ENCODE measurements at places on chromosomes 16 and 17.

DNA sequence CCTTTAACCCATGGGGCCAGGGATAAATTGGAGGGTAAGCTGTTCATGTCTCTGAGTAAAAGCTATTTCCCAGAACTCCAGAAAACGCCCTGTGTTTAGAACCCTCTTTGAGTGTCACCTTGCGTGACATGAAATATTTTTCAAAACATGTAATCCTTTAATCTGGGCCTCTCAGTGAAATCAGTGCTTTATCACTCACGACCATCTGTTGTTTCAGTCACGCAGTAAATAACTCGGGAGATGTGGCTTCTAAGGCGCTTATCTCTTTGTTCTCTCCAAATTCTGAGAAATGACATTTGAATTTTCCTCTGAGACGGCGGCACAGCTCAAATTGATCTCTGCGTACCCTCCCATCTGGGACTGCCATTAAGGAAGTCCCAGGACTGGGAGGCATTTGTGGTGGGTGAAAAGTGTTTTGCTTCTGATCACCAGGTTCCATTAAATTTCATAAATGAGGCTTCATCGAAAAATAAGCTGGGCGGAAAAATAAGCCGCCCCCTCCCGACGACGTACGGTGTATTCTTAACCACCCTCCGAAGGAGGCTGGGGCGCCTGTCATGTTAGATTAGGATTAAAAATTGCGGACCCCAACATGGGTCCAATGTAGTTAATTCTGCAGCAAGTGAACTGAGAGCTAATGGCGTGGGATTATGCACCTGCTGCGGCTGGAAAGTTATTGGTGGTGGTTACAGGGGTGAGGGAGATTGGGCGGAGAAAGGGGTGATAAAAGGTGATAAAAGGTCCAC is 12.7 kb downstream of the WFDC1 start:
- no peak for DNase-seq

GRCh38 chr17:45013021-45013997 is 38.1 kb downstream of the DCAKD start:
- no peak for DNase-seq

DNA sequence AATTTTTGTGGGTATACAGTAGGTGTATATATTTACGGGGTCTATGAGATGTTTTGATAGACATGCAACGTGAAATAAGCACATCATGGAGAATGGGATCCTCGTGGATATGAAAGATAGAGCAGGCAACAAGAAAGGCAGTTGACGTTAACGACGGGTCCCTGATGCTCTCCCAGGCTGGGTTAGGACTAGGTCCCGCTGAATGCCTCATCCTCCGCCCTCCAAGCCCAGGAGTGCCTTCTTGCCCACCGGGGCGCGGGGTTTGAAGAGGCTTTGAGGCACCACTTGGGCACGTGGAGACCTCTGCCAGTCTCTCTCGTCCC is 9.5 kb upstream of the ZFP90 start:
- no peak for DNase-seq

GRCh38 chr16:46857368-46857945 is 26.5 kb upstream of the C16orf87 start:
- no peak for DNase-seq

DNA sequence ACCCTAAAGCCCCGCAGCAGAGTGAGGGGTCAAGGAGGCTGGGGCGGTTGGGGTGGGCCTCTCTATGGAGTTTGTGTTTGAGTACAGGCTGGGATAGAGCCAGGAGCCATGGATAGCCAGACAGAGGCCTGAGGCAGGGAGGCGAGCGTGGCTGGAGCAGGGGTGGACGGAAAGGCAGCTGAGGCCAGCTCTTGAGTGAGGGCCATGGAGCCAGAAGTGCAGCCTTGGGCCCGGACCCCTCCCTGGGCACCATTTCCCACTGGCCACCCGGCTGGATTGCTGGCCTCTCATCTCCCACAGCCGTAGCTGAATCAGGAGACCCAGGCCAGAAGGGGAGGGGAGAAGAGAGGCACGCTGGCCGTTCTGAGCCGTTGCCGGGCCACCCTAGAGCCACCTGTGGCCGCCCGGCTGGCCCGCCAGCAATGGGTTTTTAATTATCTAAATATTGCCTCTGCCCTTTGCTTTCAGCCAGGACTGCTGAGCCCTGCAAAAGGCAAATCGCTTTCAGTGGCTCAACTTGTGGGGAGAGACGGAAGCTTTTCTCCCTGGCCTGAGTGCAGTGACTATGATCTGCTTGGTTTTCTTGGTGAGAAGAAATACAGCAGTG is 75.2 kb upstream of the GSE1 start:
- DNase-seq = no peak

- DNase-seq = no peak
Observed at GRCh38 chr17:8644507-8644902, 14.0 kb upstream of the MYH10 start.

GRCh38 chr17:55639096-55639495 is 83.6 kb downstream of the TMEM100 start:
- no peak for DNase-seq

GRCh38 chr17:15268461-15268860 is 3.3 kb upstream of the PMP22 start:
- no peak for DNase-seq

DNA sequence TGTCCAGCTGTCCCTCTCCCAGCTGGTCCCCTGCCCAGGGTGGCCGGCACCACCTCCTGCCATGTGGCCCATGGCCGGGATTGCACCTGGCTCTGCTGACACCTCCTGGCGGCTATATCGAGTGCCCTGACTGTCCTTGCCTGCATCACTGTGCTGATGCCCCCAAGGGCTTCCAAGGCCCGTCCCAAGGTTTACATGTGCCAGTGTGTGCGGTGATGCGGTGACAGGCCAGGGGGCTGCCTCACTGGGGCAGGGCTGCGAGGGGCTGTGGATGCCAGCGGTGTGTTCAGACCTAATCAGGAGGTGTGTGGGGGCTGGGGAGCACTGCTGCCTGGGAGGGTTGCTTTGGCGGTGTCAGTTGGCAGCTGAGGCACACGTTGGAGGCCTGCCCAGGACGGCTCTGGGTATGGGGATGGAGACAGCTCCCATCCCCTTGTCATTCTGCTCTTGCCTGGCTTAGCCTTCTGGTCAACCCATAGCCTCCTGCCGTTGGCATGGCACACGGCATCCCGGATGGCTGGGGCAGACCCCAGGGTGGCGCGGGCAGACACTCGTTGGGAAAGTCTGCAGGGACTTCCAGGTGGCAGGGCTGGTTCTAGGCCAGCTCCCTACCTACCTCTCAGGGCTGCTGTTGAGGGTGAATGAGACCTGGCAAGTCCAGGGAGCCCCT is 5.5 kb downstream of the MAP2K3 start:
- DNase-seq = no peak

- DNase-seq = no peak
Observed at GRCh38 chr17:68776451-68776850, 175.3 kb upstream of the FAM20A start.

- peak; percentile 47 for DNase-seq
Observed at GRCh38 chr17:36940313-36941264, 3.3 kb downstream of the LHX1 start.

DNA sequence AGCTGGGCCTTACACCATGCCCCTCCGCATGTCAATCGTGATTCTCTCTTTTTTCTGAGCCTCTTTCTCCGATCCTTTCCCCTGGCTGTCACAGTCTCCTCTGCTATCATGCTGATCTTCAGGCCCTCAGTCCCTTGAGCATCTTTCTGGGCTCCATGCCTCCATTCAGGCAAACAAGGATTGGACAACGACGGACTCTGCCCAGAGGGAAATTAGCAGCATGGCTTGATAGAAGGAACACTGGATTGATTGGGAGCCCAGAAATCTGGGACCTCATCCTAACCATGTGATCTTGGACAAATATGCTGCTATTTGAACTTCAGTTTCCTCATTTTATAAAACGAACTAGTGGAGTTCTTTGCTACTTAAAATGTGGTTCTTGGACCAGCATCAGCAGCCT is 19.6 kb upstream of the PHF12 start:
- no peak for DNase-seq

- no peak for DNase-seq
Observed at GRCh38 chr17:59371416-59372100, 40.1 kb downstream of the YPEL2 start.

GRCh38 chr17:57343717-57344116 is 87.4 kb downstream of the MSI2 start:
- no peak for DNase-seq

GRCh38 chr17:16521070-16521727 is 29.2 kb upstream of the LRRC75A start:
- peak; percentile 80 for DNase-seq

- no peak for DNase-seq
Observed at GRCh38 chr16:74556375-74556922, 50.5 kb downstream of the GLG1 start.

GRCh38 chr17:34207572-34207971 is 47.5 kb upstream of the CCL2 start:
- no peak for DNase-seq

DNA sequence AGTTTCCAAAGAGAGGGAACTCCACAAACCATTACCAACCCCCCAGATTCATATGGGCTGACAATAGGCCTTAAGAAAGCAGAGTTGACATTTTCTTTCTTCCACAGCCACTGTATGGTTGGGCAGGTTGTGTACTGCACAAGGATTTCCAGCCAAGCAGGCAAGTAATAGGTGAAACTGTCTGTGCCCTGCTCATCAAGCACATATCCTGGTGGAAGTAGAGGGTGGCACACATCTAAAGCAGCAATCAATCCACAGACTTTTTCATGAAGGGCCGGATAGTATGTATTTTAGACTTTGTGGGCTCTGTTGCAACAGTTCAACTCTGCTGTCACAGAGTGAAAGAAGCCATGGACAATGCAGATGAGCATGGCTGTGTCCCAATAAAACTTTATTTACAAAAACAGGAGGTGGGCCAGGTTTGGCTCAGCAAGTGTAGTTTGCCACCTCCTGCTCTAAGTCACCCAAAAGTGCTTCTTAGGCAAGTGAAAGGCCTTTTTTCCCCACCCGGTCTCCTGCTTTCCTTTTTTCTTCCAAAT is 63.4 kb downstream of the SNX20 start:
- no peak for DNase-seq

- no peak for DNase-seq
Observed at GRCh38 chr17:79733692-79734070, 2.9 kb downstream of the ENPP7 start.

- DNase-seq = peak; percentile 19
Observed at GRCh38 chr16:10865991-10866966, 10.7 kb upstream of the CIITA start.

DNA sequence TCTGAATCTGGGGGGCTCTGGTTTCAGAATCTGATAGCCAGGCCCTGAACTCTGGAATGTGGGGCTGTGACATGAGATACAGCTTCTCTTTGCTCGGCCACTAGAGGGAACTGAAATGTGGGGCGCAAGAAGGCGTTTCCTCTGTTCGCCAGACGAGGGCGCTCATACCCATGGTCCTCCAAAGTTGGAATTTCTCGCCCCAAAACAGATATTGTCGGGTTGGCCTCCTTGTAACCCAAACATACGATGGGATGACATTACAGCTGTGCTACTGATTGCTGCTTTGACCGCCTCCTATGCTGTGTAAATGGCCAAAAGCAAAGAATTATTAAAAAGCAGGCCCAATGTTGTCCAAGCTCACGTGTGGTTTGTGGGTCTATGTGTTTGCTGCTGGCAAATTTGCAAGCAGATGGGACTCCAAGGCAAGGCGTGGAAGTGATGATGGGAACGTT is 13.1 kb upstream of the MSI2 start:
- peak; percentile 84 for DNase-seq

GRCh38 chr16:50996830-50997186 is 154.3 kb downstream of the SALL1 start:
- no peak for DNase-seq

GRCh38 chr16:78773706-78774105 is 674.3 kb downstream of the WWOX start:
- DNase-seq = no peak

GRCh38 chr17:64008346-64008745 is 10.2 kb downstream of the PRR29 start:
- DNase-seq = no peak

DNA sequence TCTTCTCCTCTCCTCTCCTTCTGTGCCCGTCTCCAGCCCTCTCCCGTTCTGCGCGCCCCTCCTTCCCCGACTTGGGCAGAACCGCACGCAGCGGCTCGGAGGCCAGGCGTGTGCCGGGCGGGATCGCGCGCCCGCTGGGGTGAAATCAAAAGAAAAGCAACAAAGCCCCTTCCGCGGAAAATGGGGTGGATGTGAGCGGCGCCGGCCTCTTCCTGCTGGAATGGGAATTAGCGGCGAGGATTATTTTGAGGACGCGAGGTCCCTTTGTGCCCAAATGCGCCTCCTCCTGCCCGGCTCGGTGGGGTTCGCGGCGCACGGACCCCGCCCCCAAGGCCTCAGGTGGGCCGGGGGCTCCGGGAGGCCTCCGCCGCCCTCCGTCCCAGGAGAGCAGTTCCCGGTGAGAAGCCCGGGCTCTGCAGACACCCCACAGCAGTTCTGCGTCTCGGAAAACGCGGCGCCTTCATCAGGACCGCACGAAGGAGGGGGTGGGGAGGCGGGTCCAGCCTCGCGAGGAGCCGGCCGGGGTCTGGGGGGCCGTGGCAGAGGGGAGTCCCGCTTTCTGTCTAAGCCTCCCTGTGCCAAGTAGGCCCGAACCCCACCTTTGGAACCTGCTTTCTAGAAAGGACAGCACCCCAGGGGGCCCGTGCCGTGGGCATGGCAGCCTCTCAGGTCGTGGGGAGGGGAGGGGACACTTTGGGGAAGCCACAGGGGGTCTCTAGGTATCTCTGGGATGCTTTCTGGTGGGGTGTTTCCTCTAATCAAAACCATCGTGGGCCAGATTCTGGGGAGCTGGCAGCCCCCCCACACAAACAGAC is 91.0 kb upstream of the CBX4 start:
- no peak for DNase-seq

DNA sequence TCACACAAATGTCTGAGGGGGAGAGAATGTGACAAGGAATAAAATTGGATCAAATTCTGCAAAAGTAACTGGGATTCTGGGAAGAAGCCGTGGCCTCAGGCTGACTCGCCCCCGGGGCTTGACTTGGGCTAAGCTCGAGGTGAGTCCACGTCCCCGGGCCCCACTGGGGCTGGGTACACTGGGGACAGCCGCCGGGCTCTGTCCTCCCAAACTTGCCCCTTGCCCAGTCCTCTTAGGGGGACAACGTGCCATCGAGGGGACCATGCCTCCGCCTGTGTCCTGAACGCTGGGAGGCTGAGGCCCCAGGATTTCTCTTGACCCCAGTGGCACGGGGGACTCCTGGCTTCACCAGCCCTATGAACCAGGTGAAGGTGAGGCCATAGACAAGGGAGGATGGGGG is 21.1 kb downstream of the DOC2B start:
- no peak for DNase-seq

Data from B cell (primary cell).